M059J (cell line): ENCODE measurements at places on chromosomes 3 and 15.

DNA sequence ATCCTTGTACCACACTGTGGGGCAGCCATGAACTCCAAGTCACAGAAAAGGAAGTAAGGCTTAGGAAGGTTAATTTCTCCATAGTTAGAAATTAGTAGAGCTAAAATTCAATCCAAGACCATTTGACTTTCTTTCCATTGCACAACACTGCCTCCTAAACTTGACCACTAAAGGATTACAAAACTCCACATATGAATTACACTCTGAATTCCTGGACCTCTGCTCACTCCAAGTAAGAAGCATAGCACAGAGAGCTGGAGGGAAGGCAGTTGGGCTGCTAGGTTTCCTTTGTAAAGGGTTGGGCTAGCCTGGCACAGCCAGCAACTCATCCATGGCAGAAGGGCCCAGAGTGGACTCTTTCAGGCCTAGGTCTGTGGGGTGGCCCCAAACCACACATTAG lies 134.4 kb downstream of the MYLK start:
- DNase-seq: peak; percentile 88

- no peak for DNase-seq
Observed at GRCh38 chr15:79617071-79617470, 184.9 kb downstream of the MINAR1 start.

DNA sequence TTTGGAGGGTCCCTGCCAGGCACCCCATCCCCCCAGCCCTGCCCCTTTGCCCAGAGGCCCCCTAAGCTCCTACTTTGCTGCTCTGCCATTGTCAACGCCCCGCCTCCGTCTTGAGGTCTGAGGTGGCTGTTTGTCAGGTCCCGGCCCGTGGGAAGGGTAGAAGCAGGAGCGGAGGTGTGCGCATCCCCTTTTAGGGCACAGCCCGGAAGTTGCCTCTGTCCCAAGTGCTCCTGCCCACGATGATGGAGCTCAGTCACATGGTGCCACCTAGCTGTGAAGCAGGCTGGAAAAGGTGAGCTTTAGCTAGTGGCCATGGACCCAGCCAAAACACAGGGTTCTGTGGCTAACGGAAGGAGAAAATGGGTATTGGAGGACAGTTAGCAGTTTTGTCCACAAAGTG lies 28.5 kb upstream of the LCTL start:
- DNase-seq: peak; percentile 23

DNA sequence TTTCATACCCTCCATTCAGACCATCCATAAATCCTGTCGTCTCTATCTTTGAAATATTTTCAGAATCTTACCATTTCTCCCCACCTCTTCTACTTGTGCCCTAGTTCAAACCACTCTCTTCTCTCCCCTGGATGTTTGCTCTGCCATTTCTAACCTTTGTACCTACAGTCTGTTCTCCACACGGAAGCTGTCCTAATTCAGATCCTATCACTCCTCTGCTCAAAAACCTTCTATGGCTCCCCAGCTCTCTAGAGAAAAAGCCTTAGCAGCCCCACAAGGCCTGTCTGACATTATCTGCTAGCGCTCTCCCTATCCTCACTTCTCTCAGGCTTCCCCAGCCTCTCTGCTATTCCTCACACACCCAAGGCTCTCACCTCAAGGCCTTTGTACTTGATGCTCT lies 4.5 kb upstream of the SEMA5B start:
- no peak for DNase-seq

- DNase-seq: no peak
Observed at GRCh38 chr3:178236555-178237277, 299.5 kb upstream of the KCNMB2 start.

DNA sequence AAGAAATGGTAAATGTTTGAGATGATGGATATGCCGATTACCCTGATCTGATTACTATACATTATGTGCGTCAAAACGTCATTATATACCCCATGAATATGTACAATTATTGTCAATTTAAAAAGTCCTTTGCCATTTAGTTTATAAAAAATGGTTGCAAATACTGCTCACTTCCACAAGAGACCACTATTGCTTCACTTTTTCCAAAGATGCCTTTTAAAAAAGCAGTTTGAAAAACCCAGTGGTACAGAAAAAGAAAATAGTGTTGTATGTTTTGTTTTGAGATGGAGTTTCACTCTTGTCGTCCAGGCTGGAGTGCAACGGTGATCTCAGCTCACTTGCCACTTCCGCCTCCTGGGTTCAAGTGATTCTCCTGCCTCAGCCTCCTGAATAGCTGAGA lies 39.3 kb downstream of the EDEM1 start:
- peak; percentile 24 for DNase-seq

- peak; percentile 73 for DNase-seq
Observed at GRCh38 chr3:157418104-157418503, 18.5 kb upstream of the PTX3 start.

DNA sequence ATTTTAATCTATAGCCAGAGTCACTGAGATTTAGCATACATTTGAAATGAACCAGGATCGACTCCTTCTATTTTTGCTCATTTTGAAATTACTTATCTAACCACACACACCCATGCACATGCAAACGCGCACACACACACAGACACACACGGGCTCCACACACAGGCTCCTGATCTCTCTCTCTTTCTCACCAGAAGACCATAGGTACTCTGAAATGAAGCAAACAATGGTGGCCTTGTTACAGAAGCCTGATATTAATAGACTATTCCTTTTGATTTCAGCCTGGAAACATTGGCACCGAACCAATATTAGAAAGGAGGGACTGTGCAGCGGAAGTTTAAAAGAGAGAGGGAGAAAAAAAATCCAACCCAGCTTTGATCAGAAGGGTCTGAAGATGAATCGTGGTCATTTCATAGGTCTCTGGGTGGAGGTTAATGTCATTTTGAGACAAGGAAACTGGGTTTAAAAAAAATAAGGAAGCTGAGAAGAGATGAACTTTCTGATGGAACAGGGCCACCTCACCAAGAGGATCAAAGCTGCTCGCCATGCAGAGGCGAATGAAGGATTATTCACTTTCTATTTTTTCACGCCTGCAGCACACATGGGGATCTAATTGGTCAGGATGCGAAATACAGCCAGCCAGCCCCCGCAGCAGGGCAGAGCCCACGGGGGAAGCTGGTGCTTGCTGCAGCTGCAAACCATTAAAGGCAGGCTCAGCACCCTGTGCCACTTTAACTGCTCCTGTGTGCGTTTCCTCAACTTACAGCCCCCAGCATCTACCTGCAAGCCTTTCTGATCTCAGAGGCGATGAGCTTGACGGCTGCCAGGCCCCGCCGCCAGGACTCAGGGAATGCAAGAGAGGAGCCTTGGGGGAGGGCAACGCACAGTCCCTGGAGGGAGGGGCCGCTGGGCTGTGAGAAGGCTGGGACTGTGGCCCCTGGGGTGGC lies 88.8 kb downstream of the HES1 start:
- DNase-seq: no peak

DNA sequence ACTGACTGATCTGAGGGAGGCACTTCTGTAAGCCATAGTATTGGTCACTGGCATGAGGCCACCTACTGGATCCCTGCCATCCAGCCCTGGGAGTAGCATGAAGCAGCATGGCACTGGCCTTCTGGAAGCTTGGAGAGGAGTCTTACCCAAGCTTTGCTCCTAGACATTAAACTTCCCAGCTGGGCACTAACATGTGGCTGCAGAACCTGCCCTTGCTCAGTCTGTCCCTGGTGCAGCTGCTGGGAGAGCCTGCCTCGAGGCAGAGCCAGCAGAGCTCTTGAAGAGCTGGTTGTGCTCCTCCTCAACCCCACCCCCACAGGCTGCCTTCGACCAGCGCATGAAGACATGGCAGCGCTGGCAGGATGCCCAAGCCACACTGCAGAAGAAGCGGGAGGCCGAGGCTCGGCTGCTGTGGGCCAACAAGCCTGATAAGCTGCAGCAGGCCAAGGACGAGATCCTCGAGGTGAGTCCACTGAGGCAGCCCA lies 17.1 kb upstream of the SNX22 start:
- peak; percentile 34 for DNase-seq

DNA sequence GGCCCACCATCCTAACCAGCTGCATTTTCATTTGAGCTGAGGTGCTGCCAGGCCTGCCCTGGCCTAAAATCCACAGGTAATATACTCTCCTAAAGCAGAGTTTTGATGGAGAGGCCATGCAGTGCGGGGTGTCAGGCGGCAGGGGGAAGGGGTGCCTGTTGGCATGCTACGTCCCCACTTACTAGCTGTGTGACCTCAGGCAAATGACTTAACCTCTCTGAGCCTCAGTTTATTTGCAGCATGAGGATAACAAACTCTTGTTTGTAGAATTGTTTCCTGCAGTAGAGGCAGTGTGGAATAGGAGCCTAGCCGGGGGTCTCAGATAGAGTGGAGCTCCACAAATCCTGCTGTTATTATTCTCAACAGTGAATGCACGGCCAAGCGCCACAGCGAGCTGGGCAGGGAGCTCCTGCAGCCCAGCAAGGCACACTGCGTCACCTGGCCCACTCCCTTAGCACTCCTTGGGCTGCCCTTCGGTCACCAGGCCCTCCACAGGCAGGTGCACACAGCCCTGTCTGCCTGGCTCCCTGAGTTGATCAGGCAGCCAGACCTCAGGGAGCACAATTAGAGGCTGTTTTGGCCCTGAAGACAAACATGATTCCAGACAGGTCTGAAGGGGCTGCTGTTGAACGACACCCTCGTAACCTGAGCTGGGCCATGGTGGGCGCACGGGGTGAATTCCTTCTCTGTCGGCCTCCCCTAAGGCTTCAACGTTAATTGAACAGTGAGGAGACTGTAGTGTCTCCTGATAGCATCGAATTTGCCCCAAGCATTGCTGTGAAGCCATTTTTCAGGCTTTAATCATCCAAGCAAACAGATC lies 248.8 kb upstream of the LYSMD4 start:
- no peak for DNase-seq

DNA sequence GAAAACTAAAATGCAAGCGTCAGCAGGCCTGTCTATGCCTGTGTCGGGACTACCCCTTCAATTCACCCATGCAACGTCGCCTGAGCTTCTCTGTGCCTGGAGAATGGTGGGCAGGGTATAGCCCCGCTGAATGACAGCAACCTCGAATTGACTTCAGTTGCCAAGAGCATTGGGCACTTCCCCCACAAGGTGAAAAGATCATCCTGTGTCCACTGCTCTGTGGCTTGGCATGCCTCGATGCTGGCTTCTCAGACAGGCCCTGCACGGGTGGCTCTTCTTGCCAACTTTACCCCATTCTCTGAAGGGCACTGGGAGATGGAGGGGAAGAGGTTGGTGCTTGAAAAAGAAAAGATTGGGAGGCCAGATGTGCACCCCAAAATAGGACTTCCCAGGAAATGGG lies 3.3 kb downstream of the SLC6A1 start:
- no peak for DNase-seq

DNA sequence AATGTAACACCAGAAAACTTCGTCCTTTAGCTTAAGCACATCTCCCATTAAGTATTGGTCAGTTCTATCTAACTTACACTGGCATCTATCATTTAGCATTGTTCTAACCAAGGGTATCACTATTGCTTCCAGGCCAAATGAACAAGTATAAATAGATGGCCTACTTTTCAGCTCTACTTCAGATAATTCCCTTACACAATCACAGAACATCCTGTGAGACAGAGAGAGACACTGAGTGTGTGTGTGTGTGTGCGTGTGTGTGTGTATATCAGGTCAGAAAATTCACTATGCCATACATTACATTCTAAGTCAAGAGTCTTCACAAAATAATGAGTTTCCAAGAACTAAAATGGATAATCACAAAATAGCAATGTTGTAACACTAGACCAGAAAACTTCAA lies 39.1 kb downstream of the SCAPER start:
- DNase-seq: no peak

- peak; percentile 66 for DNase-seq
Observed at GRCh38 chr3:189787632-189788031, 156.4 kb downstream of the TP63 start.

DNA sequence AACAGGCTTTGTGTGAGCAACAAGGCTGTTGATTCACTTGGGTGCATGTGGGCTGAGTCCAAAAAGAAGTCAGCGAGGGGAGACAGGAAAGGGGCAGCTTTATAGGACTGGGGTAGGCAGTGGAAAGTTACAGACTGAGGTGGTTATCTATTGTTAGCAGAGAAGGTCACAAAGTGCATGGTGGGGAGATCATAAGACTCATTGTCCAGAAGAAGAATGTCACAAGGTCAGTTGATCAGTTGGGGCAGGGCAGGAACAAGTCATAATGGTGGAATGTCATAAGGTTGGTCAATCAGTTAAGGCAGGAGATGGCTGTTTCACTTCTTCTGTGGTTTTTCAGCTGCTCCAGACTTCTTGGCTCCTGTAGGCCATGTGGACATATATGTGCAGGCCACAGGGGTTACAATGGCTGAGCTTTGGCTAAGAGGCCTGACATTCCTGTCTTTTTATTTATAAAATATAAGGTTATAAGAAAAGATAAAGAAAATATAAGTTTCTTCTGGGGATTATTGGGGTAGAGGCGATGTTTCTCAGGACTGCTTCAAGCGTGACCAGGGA lies 69.5 kb upstream of the SNTN start:
- DNase-seq: peak; percentile 47

DNA sequence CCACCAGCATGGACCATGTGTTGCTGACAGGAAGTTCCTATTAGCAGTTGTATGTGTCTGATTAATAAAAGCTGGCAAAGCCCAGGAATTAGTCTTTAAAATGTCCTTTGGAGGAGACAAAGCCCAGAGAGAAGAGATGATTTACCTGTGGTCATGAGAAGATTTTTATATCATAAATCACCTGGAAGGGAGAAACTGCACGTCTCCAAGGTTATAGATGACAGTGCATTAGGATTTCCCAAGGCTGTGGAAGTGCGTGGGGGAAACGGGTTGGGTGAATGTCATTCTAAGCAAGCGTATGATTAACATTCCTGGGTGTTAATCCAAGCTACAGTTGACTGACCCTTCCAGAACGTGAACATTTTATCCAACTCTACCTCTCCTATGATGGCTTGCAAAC lies 76.6 kb downstream of the SLC6A11 start:
- DNase-seq: no peak

GRCh38 chr3:156274791-156275190 lies 154.4 kb downstream of the KCNAB1 start:
- DNase-seq: no peak

GRCh38 chr3:140748903-140749302 lies 71.0 kb downstream of the TRIM42 start:
- no peak for DNase-seq

DNA sequence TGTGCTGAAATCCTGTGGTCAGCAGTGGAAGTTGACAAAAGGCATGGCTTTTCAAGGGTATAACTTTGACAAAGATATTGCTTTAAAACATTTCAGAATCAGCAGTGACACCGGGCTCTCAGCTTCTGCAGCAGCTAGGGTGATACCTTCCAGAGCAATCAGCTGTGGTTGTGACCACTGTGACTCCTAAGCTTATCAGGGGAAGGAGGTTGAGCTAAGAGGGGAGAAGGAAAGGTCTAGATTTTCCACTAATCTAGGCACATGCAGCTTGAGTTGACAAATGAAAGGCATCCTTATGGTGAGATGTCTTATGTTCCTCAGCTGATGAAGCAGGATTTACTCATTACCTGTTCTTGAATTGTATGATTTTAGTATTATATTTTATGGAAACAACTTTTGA lies 16.3 kb upstream of the LRRFIP2 start:
- no peak for DNase-seq
